Upper lobe of right lung (tissue), 1 donor: ENCODE measurements at places on chromosomes 13 and 19.
A peak's percentile ranks its signal among the peaks of the same experiment; 100 is the strongest.

- DNase-seq: no peak
Observed at GRCh38 chr19:56383826-56384605, 9.3 kb downstream of the ZNF582 start.

- DNase-seq: no peak
Observed at GRCh38 chr13:64675255-64675892, 2554.8 kb downstream of the PCDH9 start.

DNA sequence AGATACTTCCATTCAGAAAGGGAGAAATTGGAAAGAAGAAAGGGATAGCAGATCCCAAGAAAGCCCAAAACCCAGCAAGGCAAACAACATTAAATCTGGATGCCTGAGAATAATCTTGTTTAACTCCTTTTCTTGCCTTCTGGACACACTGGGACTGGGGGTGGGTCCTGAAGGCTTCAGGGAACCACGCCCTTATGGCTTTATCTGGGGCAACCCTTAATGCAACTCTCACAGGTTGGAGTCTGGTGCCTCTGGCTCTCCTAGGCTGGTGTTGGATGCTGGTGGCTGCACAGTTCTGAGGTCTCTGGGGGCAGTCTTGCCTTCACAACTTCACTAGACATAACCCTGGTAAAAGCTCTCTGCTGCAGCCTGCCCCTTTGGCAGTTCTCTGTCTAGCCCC, 27.9 kb downstream of the PAN3 start:
- DNase-seq: no peak

GRCh38 chr19:19094513-19094912, 30.7 kb downstream of the SLC25A42 start:
- no peak for DNase-seq

DNA sequence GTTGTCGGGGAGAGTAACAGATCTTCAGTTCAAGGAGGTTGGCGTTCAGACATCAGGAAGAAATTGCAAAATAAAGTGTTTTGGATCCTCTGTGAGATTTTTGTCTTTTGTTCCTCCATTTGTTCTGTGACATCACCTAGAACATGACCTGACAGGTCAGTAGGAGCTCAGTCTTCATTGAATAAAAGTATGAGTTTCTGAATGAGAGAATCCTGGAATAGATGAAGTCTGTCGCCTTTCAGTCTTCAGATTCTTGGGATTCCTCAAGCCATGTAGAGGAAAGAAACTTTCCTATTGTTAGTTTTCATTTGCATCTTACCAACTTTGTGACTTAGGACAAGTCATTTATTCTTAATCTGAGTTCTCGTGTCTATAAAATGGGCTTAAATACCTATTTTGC, 14.4 kb downstream of the ARHGAP35 start:
- no peak for DNase-seq

GRCh38 chr13:63463782-63464610, 2048.3 kb upstream of the PCDH20 start:
- no peak for DNase-seq

DNA sequence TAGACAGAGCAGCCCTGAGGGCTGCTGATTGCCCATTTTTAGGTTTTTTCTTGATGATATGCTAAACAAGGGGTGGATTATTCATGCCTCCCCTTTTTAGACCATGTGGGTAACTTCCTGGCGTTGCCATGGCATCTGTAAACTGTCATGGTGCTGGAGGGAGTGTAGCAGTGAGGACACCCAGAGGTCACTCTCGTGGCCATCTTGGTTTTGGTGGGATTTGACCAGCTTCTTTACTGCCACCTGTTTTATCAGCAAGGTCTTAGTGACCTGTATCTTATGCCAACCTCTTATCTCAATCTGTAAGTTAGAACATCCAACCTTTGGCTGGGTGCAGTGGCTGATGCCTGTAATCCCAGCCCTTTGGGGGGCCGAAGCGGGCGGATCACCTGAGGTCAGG, 148.0 kb downstream of the PTPRS start:
- no peak for DNase-seq

GRCh38 chr13:106506286-106506685, 29.2 kb downstream of the EFNB2 start:
- no peak for DNase-seq

DNA sequence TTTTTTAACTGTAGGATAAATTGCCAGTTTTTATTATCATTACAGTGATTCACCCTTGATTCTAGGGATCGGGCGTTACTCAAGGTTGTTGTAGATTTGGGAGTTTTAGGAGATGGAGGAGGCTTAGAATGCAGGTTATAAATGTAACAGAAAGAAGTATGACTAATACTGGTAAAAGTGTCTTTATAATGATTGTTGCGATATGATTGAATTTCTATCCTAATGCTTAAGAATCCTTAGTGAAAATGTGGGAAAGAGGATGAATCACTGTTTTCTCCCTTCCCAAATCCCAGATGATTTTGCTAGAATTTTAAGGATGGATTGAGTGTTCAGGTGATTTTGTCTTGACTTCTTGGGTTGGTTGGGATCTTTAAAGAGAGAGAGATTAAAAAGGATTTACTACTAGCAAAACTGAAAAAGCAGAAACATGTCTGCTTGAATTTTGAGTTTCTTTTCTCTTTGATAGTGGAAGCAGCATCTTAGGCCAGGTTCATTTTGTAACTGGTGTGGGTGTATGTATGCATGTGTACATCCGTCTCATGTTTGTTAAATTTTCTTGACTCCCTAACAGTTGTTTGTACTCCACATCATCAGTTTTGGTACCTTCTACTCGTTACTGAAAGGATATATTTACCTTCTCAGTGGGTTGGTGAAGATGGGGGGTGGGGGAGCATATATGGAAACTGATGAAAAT, 25.9 kb downstream of the ARHGAP35 start:
- DNase-seq: no peak

DNA sequence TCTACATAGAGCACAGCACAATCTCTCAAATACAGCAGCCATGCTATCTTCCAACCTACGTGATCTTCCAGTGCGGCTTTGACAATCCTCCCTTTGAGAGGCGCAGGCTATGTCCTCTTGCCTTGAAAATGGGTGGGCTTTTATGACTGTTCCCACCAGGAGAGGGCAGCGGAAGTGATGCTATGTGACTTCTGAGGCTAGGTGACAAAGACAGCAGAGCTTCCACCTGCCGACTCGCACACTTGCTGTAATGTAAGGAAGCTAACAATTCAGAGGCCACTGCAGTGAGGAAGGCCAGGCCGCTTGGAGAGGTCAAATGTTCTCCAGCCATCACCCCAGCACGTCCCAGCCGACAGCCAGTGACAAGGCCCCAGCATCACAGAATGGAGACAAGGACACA, 65.8 kb downstream of the MRPL57 start:
- no peak for DNase-seq

GRCh38 chr13:111940892-111941291, 126.1 kb upstream of the SOX1 start:
- no peak for DNase-seq

- no peak for DNase-seq
Observed at GRCh38 chr13:66365101-66365500, 865.0 kb downstream of the PCDH9 start.

GRCh38 chr13:52454459-52454819, 839 bp upstream of the CKAP2 start:
- no peak for DNase-seq

DNA sequence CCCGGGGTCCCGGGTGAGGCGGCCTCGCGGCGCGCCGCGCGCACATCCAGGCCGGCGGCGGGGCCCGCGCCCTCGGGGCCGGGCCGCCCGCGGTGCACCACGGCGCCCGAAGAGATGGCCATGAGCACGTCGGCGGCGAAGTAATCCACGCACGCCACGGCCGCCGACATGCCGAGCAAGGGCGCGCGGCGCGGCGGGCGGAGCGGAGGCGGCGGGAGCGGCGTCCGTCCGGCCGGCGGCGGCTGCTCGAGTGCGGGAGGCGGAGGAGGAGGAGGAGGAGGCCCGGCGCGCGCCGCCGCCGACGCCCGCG, at the start of gene KLF16:
Gene KLF16 (minus strand): TSS at position 252 of the 310 bp plus-strand sequence. CDS start 82 bp downstream, at position 170.
- DNase-seq: no peak

GRCh38 chr13:39210961-39211534, 172.8 kb downstream of the NHLRC3 start:
- no peak for DNase-seq

DNA sequence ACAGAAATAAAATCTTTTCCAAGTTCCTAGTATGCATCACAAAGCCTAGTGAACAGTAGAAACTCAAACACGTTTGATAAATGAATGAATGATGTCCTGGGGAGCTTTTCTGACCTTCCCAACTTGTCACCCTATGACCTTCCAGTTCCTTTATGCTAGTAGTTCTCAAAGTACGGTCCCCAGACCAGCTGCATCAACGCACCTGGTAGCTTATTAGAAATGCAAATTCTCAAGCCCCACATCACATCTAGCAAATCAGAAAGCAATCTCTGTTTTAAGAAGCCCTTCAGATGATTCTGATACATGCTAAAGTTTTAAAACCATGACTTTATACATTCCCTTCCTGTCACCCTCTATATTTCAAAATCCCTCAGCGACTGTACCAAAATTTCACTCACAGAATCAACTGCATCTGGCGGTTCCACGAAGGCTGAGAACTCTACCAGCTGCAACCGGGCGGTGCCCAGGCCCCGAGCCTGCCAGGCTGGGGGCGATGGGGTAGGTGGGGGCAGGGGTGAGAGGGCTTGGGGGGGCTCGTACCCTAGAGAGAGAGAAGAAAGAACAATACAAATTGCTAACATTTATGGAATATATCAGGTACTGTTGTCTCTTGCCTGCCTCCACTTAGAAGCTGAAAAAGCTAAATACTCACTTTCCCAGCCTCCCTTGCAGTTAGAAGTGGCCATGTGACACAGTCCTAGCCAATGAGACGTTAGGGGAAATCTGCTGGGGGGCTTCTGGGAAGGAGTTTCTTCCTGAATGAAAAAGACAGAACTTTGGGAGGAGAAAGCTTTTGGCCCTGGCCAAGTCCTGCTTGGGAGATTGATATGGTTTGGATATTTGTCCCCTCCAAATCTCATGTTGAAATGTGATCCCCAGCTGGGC, 13.3 kb downstream of the CD37 start:
- DNase-seq: no peak

DNA sequence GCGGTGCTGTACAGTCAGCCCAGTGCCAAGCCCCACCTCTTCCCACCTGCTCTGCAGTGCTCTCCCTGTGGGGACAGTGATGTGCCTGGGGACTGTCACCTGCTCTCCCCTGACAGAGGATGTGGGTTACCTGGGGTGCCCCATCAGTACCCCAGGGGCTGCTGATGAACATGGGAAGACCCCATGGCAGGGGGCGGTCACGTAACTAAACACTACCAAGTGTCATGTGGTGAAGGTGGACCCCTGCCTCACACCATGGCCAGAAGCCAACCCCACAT, 12.7 kb downstream of the KDM4B start:
- no peak for DNase-seq

DNA sequence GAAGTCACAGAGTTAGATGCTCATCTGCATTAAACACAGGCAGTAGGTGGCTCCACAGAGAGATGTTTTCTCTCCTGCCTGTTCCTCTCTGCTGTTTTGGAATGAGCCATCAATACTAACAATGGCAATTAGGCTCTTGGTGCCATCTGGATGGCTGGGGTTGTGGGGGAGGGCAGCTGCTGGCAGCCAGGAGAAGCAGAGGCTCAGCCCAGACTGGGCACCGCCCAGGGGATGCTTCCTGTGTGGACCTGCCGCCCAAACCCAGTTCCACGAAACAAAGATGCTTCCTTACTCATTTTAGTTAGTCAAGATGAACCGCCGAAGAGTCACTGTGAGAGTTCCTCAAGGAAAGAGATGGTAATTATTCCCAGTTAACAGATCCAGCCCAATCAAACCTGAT, 50.8 kb upstream of the PCDH8 start:
- DNase-seq: no peak

GRCh38 chr19:6970443-6970842, 50.8 kb downstream of the MBD3L2B start:
- no peak for DNase-seq

DNA sequence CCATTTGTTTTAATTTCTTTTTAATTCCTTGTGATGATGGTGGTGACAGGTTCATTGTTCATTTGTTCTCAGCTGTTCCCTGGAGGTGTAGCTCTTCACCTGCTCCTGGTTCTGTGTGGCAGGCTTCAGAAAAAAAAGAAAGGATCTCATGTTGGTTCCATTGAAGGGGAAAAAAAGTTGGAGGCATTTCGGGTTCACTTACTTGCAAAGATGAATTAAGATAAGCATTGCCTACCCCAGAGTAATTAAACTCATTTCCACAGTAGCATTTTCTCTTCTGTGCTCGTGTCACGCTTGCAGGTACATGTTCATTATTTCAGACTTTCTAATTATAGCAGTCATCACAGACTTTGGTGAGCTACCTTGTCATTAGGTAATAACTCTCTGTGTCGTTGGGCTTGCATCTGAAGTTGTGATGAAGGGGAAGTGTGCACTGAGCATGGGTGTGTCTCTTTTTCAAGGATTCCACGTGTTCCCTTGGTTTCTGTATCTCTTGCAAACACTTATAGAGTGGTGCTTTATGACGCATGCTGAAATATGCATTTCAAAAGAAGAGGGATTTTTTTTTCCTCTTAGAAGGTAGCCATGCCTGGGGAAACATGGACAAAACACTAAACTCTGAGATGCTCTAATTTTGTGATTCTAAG, 69.1 kb downstream of the MTUS2 start:
- DNase-seq: no peak

GRCh38 chr19:55801416-55801815, 30.4 kb downstream of the NLRP11 start:
- no peak for DNase-seq

DNA sequence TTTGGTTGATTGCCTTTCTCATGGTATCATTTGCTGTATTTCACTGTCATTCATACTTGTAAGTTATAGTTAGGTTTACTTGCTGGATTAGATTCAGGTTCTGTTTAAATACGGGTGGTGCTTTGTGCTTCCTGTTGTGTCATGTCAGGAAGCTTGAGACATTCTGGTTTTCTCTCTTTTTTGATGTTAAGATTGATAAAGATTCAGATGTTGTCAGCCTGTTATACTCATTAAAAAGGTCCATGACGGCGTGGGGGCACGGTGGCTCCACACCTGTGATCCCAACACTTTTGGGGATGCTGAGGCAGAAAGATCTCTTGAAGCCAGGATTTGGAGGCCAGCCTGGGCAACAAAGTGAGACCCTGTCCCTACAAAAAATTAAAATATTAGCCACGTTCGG, 45.7 kb downstream of the NAA16 start:
- no peak for DNase-seq

GRCh38 chr19:18233224-18233825, 7.1 kb upstream of the PDE4C start:
- DNase-seq: peak; percentile 82

GRCh38 chr13:36163809-36164308, 32.7 kb upstream of the DCLK1 start:
- peak; percentile 87 for DNase-seq

DNA sequence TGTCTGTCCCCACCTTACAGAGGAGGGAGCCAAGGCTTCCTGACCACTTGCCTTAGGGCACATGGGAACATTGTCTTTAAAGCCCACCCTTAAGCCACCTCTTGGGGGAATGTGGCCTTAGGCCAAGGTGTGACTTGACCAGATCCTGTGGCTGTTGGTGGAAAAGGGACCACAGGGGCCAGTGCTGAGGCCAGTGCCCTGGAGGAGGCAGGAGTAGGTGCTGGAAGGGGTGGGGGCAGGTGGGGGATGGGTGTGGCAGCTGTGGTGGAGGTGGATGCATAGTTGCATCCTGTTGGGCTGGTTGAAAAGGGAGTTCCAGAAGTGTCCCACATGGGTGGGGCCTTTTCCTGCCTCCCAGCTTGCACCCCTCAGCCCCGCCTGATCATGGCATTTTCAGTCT, 44.8 kb downstream of the DNM2 start:
- peak; percentile 72 for DNase-seq
